KBM-7 (cell line): ENCODE measurements at places on chromosomes 2 and 18.

GRCh38 chr2:24272907-24273306 is 87.4 kb downstream of the ITSN2 start:
- no peak for DNase-seq

DNA sequence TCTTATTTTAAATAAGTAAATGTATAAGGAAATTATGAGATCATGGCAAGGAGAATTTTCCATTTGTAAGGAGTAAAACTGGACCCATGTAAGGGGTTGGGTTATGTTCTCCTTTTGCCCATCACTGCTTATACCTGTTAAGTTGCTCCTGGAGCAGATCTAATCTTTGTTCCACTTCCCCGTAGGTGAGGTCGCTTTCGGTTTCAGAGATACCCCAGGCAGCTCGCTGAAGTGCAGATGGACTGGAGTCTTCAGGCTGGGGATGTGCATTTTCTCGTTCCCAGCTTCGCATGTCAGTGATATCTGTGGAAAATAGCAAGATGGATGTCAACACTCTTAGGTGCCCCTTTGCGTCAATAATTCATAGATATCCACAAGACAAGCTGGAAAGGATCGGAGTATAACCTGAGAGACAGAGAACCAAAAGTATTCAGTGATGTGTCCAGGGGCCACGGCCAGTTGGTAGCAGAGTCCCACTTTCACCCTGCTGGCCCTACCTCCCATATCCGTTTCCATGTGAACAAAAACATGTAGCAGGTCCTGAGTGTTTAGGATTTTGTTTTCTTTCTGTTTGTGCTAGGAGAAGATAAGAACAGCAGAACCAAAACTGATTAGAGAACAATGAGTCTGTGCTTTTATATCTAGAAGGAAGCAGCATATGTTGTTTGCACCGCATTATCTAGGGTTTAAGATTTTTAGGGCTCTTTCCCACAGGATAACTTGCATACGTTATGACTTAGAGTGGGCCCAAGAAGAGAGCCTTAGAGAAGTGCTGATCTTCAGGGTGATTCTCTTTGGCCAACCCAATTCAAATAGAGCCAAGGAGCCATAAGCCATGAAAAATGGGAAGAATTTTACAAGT is 36.0 kb downstream of the GCA start:
- DNase-seq, result no peak

GRCh38 chr2:142875010-142875409 is 2.5 kb upstream of the KYNU start:
- DNase-seq, result no peak

- DNase-seq, result no peak
Measured at GRCh38 chr2:14779252-14779651, 146.7 kb downstream of the LRATD1 start.

GRCh38 chr2:26223018-26223417 is 21.4 kb downstream of the HADHA start:
- DNase-seq, result no peak

DNA sequence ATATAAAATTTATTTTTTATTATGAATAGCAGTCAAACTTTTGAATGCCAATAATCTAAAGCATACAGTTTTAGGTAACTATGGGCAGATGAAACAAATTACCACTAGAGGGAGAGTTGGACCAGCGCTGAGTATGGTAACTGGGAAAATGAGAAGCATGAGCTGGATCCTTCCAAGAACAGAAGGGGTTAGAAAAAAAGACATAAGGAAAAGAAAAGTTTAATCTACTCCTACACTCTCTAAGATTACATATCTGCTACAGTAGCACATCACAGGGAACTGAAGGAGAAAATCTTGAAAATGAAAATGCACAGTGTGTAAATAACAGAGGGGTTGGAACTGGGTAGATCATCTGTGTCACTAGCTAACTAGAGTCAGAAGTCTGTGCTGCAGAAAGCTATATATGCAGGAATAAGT is 15.5 kb downstream of the REG3G start:
- DNase-seq, result peak; percentile 23

GRCh38 chr2:27756544-27757498 is 14.7 kb upstream of the MRPL33 start:
- DNase-seq, result peak; percentile 35

GRCh38 chr2:86416146-86416545 is 25.0 kb upstream of the KDM3A start:
- DNase-seq, result peak; percentile 56

GRCh38 chr2:143697744-143698143 is 568.5 kb downstream of the ARHGAP15 start:
- no peak for DNase-seq

DNA sequence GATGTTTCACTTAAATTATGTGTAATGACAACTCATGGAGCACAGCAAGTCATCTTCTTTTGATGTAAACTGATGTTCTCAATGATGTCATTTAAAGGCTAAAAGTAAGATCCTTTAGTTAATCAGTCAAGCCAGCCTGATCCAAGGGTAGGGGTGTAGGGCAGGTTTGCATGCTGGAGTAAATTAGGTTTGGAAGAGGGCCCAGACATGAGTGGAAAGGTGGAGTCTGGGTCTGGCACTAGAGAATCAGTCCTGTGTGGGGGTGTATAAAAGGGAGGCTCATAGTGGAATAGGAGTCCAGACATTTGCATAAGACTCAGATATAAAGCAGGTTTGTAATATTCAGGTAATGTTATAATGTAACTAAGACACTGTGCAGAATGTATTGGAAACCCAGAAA is 88.8 kb upstream of the NYAP2 start:
- DNase-seq, result no peak

DNA sequence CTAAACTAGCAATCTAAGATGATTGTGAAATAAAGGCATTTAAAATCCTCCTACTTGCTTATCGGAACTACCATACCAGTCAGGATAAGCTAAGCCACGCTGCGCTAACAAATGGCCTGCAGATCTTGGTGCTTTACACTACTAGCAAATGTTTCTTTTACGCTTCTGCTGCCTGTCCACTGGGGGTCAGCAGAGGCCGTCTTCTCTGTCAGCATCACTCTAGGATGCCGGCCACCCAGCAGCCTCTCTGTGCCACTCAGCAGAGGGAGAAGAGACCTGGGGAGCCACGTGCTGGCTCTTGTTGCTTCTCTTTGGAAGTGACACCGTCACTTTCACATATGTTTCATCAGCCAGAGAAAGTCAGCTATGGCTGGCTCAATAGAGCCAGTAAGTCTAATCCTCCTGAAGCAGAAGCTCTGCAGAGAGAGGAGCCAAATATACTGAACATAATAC is 36.6 kb downstream of the COPS8 start:
- peak; percentile 28 for DNase-seq

DNA sequence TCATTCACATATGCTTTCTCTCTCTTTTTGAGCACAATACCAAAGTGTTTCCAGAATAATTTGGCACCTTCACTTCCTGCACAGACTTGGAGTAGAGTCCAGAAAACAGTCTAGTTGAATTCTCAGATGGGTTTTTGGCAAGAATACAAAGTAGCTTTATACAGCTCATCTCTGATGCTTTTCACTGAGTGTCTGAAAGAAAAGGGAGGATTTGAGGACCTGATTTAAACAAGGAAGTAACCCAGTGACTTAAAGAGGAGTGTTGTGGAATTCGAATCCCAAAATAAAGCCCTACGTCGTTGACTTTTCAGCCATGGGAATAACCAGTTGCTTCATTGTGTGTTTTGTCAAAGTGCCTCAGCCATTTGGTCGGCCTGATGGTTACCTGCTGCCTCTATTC is 31.8 kb downstream of the METAP1D start:
- no peak for DNase-seq

- DNase-seq, result no peak
Measured at GRCh38 chr18:55543130-55543704, 44.8 kb downstream of the TCF4 start.

DNA sequence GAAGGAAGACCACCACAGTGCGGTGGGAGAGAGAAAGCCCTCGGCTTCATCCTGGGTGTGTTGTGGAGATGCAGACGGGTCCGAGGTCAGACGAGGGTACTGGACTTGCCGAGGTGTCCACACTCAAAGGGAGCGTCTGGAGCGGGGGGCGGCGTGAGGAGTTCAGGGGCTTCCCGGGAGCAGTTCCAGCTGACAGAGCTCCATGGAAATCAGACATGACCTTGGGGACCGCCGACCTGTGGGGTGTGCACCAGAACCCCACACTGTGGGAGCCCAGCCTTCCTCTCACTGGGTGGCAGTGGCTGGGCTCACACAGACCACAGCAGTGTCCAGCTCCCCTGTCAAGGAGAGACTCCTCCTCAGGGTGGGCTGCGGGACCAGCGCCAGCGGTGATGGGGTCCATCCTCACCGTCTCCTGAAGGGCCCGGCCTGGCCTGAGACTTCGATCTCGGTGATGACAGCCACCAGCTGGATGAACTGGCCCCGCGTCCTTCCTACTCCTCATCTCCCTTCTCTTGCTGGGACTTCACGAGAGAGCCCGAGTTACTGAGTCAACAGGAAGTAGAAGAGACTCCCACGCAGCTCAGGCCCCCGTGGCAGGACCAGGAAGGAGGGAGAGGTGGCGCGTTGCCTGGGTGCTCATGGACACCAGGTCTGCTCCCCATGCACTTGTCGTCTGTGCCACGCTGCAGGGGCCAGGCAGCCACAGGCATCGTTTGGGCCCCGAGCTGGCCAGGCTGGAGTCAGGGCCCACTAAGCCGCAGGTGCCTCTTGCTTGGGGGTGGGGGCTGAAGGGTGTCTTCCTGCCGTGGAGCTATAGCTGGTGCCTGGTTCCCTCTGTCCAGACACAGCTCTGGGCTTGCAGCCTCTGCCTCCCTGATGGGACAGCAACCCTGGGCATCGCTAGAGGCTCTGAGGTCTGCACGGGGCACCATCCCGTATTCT is 101.9 kb upstream of the CTDP1 start:
- DNase-seq, result peak; percentile 56

DNA sequence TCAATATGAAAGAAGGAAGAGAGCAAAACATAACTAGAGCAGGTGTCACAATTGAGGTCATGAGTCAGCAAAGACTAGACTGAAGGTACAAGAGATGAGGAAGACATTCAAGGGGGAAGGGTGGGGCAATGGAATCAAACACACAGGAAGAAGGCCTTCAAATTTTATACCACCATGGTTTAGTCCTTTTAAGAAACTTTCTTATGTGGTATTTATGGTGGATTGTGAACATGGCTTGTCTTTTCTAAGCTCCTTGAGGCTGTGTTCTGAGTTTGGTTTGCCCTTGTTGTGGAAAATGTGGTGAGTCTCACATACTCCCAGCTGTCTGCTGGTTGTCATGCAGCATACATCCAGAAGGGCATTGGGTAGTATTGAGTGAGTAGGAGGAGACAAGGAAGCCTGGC is 62.1 kb downstream of the NABP1 start:
- DNase-seq, result peak; percentile 4

GRCh38 chr2:216555274-216555673 is 56.6 kb downstream of the RPL37A start:
- no peak for DNase-seq

DNA sequence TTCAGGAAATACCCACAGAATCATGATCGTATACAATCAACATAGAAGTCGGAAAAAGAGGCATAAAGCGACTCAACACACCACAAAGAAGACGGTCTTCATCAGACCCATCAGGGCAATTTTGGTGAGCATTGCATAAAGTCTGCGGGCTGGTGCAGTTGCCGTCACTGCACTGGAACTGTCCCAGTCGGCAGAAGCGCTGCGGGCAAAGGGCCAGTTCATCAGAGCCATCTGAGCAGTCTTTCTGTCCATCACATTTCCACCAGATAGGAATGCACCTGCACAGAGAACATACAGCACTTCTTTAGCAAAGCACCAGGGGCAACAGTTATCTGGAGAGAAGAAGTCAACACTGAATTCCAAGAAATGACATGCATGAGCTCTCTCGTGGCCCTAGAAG is 105.7 kb downstream of the DHRS9 start:
- DNase-seq, result no peak

GRCh38 chr2:203790134-203790852 is 77.3 kb upstream of the CTLA4 start:
- no peak for DNase-seq

DNA sequence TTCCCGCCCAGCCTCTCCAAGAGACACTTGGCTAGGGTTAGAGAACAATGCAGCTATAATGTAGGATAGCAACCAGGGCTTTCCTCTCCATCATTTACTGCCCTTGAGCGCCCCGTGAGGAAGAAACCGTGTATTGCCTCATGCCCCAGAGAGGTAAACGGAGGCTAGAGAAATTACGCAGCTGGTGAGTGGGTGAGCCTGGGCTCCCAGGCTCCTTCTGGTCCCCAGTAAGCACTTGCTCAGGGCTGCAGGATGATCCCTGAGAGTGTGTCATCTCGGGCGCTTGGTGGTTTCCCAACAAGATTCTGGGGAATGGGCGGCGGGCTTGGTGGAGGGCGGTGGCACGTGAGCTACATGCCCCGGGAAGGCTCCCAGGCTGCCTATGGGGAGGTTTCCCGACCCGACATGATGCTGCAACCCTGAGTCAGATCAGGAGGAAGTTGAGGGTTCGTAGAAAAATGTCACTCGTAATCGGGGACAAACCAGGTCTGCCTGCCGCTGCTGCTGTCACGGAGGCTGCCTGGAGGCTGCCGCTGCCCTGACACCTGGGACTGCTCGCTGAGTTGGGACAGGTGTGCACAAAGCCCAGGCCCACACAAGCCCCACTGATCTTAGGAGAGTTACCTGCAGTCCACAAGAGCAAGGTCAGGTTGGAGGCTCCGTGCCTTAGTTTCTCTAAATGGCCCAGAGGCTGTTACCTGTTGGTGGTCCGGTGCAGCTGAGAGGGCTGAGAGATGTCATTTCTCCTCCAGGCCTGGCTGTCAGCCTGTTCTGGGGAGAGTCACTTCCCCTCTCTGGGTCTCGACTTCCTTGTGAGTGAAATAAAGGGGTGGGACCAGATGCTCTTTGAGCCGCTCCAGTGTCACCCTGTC is at the start of gene GPR55:
GPR55 (minus strand) TSS at position 773 of the 872 bp plus-strand sequence. CDS start 14,280 bp downstream, outside the sequence.
- DNase-seq, result peak; percentile 60

DNA sequence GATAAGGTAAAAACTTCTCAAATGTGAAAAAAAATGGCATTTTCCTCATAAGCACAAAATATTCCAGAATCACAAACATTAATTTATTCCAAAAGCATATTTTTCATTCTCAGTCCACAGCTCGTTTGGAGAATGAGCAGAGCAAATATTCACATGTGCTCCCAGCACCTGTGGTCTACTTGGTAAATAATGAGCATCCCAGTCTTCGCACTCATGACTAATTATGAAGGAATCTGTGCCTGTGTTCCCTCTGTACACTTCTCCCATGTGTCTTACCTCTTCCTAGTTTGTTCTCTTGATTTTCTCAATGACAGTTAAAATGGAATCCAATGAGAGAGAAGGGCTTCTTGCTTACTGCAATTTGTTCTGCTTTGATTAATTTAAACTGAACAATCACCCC is 671.0 kb upstream of the SOX11 start:
- no peak for DNase-seq
